ENCODE measurements at places on chromosomes 1 and 21.
A peak's percentile ranks its signal among the peaks of the same experiment; 100 is the strongest.

DNA sequence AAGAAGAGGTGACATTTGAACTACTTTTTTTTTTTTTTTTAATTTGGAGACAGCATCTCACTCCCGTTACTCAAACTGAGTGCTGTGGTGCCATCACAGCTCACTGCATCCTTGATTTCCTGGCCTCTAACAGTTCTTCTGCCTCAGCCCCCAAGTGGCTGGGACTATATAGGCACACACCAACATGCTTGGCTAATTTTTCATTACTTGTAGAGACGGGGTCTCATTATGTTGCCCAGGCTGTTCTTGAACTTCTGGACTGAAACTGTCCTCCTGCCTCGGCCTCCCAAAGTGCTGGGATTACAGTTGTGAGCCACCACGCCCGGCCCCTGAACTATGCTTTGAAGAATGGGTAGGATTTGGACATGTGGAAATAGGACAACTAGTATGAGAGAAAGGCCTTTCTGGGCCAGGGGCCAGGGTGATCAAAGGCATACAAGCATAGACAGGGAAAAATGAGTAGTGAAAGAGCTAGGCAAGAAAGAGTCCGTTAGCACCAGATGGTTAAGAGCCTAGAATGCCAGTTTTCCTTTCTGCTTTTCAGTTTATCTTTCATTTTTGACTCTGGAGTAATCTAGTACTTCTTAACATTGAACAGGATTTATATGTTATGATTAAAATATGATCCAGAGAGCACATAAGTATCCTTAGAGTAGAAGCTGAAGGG is 6.3 kb downstream of the RABGAP1L start:
- peak; percentile 63 for DNase-seq

DNA sequence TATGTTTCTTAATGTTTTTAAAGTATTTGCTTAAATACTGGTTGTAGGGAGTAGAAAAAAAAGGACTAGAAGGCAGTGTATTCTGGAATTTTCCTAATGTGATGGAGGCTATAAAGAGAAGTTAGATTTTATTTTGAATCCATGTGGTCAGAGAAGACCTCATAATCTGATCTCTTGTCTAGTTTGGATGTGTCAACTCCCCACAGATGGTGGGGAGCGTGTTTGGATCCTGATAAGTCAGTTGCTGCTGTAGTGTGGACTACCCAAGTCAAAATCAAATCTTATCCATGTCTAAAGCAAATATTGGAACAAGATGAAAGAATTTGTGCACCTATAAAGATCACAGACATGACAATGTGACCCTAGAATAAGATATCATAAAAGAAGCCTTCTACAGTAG is 918.0 kb downstream of the LTN1 start:
- DNase-seq, result no peak

DNA sequence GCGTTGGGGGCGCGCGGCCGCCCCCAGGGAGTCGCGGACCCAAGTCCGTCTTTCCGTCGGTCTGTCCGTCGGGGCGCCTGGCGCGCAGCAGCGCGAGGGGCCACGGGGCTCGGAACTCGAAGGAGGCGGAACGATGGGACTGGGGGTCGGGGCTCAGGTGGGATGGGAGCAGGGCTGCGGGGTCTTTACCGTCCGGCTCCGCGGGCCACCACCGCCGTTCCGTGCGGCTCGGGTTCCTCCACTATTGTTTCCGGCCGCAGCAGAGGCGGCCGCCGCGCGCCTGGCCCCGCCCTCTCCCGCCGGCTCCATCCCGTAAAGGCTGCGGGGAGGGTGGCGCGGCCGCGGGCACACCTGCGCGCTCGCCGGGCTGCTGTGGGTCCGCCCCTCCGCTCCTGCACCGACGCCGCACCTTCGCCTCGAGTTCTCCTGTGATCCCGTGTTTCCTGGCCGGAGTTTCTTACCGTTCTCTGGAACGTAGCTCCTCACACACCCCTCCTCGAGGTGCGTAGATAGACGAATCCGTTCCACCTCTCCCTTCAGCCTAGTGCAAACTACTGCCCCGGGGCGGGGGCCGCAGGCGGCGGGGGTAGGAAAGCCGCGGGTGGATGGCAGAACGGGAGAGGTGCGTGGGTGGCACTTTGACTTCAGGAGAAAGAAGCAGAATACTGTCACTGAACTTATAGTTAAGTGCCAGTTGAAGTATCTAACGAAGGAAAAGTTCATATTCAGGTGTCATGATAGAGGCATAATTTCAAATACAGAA is at the start of gene C21orf91:
Gene C21orf91 (minus strand): TSS at position 243 of the 763 bp plus-strand sequence. CDS start 1,038 bp downstream, outside the sequence.
- peak; percentile 93 for DNase-seq

GRCh38 chr1:33111965-33112364 is 31.0 kb downstream of the AZIN2 start:
- DNase-seq, result peak; percentile 63

- peak; percentile 32 for DNase-seq
Observed at GRCh38 chr1:228647523-228648444, 87.5 kb upstream of the RHOU start.

DNA sequence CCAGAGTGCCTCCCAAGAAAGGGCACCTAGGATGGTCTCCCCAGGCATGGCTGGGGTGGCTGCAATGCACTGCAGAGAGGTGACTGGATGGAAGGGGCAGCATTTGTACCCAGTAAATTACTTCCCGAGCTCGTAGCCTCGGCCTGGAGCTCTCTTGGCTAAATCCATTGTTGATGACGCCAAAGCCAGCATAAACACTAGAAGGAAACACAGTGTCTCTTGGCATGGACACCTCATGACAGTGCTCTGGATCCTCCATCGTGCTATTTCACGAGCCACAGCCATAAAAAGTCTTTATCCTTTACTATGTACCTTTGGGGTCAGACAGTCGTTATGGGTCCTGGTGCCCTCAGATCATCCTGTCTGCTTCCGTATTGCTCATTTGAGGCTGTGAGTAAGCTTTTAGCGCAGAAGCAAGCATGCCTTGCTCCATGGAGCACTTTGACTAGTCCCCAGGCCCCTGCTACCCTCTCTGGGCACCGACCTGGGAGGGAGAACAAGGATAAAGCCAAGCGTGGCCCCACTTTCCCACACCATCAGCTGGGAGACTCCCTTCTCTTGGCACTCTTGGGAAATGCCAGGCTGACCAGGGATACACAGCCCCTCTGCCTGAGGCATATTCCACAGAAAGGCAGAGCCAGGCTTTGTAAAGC is 10.3 kb upstream of the PRELP start:
- peak; percentile 57 for DNase-seq

DNA sequence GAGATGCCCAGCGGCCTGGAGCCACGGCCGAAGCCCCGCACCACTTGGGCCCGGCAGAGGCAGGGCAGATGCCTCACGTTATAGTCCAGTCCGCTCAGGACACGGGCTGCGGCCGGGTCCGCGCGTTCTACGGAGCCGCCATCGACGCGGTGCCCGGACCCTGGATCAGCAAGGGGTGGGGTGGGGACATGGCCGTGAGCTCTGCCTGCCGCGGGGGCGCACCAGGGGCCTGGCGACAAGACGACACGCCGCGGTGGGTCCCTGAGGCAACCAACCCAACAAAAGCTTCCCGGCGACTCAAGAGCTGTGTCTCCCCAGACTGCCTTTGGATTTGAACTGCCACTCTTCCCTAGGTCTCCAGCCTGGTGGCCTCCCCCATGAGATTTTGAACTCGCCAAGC is 211.4 kb upstream of the GREM2 start:
- no peak for DNase-seq

Measured in fibroblast of gingiva (primary cell).